Stimulated activated CD4-positive, alpha-beta T cell treated with anti-CD3 and anti-CD28 coated beads, TNF-alpha, amount 100 ng/mL, for 24 hours (primary cell): ENCODE measurements at places on chromosomes 12 and 14.

GRCh38 chr12:113748707-113749432 is 217.3 kb downstream of the RBM19 start:
- DNase-seq = no peak

- DNase-seq = no peak
Observed at GRCh38 chr12:115659422-115659821, 618.1 kb downstream of the MED13L start.

DNA sequence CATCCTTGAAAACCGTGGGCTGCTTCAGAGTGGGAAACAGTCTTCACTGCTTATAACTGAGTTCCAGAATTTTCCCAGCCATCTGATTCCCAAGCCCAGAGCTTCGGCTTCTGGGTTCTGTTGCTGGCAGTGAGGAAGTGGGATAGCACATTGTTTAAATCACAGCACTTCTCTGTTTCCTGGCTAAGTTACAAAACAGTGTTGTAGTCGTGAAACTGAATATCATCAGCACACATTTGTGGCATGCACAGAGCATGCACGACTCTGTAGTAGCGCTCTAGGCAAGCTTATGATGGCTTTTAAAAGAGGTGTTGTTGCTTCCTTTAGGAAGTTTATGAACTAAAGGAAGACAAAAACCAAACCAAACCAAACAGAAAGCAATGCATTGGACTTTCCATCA is 1005.5 kb downstream of the NRXN3 start:
- DNase-seq = no peak

DNA sequence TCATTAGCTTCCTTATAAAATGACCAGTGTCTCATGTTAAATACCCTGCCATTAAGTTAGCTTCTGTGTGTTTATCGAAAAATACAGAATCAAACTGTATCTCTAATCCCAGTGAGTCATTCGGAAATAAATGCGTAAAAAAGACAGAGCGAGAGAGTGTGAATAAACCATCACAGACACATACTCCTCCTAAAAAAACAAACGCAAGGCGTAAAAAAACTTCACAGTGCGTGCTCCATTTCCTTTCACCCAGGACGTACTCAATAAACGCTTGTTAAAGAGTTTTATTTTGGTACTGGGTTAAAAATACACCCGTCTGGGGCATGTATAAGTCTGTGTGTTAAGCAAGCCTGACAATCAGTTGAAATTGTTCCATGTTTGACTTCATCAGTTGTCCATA is 58.8 kb upstream of the ISM2 start:
- DNase-seq = no peak

DNA sequence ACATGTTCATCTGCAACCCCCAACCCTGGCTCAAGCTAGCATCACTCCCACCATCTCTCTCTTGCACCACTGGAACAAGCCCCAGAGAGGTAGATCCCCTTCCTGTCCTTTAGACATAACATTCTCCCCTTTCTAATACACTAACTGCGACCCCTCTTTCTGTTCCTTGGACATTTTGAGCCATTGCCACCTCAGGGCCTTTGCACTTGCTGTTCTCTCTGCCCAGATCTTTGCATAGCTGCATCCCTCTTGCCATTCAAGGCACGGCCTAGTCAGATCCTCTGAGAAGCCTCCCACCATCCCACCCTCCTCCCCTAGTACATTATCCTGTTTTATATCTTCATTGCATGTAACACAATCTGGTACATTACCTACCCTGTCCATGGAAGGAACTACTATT is 16.5 kb downstream of the FOXN3 start:
- DNase-seq = no peak

GRCh38 chr14:66395300-66395699 is 90.9 kb upstream of the CCDC196 start:
- no peak for DNase-seq

DNA sequence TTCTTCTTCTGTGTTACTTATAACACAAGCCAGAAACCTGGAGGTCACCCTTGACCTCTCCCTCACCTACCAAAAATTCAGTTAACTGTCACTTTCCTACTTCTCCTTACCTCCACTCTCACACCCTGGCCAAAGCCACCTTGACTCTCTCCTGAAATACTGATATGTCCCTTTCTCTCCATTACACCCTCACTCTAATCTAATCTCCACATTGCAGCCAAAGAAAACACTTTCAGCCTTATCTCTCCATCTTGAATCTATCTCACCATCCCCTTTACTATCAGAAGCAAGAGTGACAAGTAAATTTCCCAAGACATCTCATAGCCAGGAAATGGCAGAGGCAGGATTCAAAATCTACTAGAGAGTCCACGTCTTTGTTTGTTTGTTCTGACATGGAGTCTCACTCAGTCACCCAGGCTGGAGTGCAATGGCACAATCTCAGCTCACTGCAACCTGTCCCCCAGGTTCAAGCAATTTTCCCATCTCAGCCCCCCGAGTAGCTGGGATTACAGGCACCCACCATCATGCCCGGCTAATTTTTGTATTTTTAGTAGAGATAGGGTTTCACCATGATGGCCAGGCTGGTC is 28.0 kb upstream of the USP15 start:
- no peak for DNase-seq

DNA sequence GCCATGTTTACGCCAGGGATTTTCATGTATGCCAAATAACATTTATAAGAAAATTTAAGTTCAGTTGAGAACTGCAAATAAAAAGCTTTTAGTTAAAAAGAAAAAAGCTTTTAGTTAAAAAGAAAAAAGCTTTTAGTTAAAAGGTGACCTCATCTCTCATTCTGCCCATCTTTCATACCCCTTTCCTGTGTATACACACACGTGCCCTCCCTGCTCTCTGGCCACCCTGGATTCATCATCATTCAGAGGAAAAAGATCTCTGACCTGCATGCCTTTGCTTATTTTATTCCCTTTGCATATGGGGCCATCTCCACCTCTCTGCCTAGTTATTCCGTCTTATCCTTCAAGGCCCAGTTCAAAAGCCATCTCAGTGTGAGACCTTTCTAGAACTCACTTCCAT is 38.1 kb upstream of the CDK17 start:
- DNase-seq = no peak

GRCh38 chr12:117046011-117046369 is 53.2 kb downstream of the TESC start:
- DNase-seq = no peak
